ENCODE measurements at places on chromosomes 12 and 14.

DNA sequence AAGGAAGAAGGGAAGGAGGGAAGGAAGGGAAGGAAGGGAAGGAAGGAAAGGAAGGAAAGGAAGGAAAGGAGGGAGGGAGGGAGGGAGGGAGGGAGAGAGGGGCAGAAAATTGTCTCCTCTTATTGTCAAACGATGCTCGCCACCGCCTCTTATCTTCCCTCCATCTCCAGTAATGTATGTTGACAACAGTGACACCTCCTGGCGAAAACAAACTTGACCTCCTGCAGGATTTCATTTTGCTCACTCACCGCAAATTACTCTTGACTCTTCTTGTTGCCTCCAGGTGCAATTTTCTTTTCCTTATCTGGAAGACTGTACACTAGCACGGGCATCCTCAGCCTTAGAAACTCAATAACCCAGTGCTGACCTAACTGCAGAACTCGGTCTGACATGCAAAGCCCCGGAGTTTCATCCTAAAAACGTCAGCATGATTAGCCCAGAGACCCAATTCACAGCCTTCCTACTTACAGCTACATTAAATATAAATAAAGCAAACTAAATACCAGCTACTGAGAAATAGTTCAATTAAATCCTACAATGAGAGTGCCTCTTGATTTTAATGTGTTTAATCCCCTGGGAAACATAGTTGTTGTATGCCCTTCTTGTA lies 512.4 kb upstream of the TMPO start:
- DNase-seq = no peak

DNA sequence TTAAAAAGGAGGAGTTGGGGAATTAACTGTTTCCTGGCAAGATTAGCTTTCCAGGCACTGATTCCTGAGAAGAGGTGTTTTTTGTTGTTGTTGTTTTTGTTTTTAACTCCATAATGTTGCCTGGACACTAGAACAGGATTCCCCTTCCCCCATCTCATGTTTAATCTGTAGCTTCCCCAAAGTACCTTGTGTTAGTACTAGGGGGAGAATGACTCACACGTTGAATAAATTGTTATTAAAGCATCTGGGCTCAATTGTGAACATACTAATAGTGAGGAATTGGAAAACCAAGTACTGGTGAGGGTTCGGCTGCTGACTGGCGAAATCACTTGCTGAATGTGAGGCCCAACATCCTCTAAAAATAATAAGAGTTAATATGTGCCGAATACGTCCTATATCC lies 1.3 kb upstream of the GNG2 start:
- DNase-seq = no peak

- no peak for DNase-seq
Observed at GRCh38 chr12:54378796-54379397, 5.6 kb downstream of the ZNF385A start.

DNA sequence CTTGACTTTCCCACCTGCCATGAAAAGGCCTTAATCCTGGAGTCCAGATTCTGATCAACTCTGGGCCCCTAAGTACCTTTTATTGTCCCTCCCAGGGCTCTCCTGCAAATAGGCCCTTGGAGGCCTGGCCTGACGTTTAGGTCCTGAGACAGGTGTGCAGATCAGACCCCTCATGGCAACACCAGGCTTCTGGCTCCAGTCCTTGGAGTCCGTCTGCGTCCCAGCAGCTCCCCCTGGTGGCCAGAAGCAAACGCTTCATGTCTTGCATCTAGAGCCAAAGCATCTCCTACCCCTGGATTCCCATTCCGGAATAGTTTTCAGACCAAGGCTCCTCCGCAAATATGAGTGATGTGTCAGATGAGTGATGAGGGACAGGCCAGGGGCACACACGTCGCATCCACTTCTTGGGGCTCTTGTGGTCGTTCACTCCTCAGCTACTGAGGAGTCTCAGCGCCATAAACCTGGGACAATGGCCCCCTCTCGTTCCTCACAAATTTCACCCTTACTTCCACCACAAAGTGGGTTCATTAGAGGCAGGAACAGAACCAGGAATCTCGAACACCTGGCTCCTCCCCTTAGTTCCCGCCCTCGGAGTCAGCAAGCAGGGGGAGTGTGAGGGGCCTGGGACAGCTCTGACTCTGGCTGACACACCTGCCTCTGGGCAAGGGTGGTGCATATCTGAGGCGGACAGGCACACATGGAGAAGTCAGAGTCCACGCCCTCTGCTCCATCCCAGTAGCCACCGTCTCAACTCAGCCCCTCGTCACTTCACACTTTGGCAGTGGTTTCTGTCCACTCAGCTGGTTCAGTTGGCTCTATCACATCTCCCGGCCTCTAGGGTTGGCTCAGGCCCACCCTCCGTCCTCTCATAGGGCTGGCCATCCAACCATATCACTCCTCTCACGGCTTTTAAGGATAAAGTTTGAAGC lies 77.9 kb upstream of the PWP1 start:
- DNase-seq = peak; percentile 40

DNA sequence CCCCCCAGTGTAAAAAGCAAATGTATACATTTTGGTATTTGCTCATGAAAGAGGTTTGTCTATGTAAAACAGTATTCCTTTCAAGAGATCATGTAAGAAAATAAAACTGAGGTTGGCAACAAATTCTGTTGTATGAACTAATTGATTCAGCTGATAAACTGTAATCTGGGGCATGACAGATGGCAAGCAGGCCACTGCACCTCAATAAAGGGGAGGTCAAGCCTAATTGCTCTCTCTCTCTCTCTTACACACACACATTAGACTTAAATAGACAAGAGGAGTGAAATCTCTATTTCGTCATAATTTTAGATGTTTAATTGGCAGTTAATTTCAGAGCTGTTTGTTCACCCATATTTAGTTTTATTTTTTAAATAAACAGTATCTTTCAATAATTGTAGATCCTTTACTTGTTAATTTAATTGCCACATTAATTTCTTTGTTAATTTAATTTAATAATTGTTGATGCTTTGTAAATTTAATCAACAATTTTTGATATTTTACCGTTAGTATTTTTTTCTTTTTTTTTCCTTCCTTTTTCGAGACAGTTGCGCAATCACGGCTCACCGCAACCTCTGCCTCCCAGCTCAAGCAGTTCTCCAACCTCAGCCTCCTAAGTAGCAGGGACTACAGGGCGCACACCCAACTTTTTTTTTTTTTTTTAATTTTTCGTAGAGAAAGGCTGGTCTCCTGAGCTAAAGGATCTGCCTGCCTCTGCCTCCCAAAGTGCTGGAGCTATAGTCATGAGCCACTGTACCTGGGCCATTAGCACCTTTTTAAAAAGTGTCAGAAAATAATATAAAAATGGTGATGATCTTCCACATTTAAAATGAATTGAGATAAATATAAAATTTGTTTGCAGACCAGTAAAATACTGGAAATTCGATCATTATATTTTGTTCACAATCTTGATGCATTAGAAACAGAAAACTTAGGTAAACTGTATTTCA lies 577.7 kb downstream of the SLC16A7 start:
- no peak for DNase-seq

DNA sequence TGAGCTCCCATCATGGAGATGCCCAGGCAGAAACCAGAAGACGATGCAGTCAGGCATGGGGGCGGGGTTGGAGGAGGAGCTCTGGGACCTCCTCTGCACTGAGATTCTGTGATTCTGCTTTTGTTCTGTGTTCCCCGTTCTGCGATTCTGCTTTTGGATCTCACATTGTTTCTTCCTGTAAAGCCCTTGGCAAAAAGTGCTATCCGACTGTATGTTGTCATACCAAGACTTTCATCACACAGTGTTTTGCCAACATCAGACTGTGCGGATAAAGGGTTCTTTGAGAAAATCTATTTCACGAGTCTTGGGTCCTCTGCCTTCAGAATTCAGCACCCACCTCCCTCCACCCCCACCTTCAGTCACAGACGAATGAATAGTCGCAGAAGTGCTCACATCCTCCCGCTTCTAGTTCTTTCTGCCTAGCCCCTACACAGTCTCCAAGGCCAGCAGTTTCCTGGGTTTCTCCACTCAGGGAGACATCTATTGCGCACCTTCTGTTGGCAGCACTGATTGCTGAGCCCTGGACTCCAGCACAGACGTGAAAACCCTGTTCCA lies 24.7 kb upstream of the PWP1 start:
- no peak for DNase-seq

GRCh38 chr14:104138098-104138717 lies at the start of gene KIF26A:
KIF26A (plus strand) TSS chr14:104138587; CDS start chr14:104138723, 136 bp downstream.
- no peak for DNase-seq

DNA sequence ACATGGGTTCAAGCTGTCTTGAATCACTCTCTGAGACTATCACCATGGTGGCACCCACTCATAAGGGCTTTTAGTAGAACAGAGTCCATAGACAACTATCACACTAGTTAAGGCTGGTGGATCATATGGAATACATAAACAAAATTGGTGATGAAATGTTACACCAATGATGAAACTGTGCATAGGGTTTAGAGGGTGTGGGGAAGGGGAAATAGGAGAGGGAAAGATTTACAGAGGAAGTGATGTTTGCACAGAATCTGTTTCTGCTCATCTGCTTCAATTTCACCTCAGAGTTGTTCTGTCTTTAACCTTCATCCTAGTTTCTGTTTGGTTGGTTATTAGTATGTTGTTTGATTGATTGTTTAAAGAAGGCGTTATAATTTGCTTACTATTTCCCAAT lies 2.4 kb upstream of the RXYLT1 start:
- DNase-seq = no peak

GRCh38 chr14:62056789-62057188 lies 294.6 kb downstream of the SNAPC1 start:
- DNase-seq = no peak

DNA sequence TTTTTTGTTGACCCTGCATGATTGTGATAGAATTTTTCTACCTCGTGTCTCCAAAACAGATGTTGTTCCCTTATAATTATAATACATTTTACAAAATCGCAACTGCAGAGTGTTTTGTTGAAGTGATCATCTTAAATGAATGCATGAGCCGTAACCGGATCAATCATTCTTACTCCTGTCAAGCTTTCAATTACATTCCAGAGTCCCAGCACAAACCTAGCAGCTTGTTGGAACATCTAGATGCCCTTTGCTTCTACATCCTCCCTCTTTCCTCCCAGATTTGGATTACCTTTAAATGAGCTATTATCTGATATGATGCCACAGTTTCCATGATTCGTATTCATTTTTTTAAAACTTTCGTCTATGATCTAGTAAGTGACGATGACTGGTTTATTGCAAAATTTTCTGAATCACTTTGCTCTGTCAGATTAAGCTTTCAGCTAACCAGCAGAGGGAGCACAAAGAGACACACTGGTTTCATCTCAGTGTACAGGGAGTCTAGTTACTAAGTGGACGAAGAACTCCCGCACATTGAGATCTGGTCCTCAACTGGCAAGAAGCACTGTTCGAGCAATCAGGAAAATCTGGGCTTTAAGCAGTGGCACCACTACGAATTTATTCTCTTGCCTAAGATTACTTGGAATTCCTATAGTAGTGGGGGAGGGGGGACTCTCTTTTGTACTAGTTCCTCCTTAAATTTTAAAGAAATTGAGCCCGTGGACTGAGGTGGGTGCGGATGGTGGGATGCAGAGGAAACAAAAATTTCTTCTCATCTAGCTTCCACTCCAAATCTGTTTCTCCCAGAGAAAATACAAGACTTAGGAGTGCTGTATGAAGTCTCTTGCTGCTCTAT lies 40.9 kb downstream of the TSHR start:
- DNase-seq = no peak

- no peak for DNase-seq
Observed at GRCh38 chr14:105107781-105108515, 42.7 kb upstream of the GPR132 start.

GRCh38 chr12:25957793-25958427 lies 572 bp upstream of the RASSF8 start:
- DNase-seq = no peak

DNA sequence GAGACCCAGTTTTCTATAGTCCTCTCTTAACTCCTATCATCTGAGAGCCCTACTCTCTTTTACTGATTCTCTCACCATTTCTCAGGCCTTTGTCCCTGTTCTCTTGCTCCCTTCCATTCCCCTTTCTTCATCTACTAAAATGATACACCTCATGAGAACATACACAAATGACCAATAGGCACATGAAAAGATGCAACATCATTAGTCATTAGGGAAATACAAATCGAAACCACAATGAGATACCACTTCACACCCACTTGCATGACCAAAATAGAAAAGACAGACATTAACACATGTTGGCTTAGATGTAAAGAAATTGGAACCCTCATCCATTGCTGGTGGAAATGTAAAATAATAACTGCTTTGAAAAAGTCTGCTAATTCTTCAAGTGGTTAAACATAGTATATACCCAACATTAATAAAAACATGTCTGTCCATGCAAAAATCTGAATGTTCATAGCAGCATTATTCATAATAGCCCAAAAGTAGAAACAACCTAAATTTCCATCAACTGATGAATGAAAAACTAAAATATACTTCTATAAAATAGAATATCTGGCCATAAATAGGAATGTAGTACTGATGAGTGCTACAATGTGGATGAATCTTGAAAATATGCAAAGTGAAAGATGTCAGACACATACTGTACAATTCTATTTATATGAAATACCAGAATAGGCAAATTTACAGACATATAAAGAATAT lies 66.0 kb downstream of the DENND5B start:
- no peak for DNase-seq
